ENCODE measurements at places on chromosomes 7 and 10.

GRCh38 chr10:85612378-85612775 is 754.2 kb downstream of the GRID1 start:
- DNase-seq: no peak

- DNase-seq: no peak
Observed at GRCh38 chr10:113177936-113178335, 227.9 kb downstream of the TCF7L2 start.

DNA sequence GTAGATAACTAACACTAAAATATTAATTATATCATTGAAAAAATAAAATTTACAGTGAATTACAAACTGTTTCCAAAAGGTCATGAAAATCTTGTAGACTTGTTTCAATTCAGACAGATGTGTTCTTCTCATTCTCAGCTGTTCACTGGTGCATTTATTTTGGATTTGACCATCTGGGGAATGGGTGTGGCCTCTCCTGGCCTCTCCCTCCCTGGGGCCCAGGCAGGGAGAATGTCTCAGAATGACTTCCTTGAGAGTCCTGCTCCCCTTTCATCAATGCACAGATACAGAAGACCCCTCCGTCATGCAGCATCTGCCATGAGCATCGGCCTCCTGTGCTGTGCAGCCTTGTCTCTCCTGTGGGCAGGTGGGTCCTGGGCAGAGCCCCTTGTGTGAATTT is 192.8 kb upstream of the PRSS58 start:
- DNase-seq: no peak

- DNase-seq: no peak
Observed at GRCh38 chr10:132498562-132499366, 38.8 kb upstream of the INPP5A start.

DNA sequence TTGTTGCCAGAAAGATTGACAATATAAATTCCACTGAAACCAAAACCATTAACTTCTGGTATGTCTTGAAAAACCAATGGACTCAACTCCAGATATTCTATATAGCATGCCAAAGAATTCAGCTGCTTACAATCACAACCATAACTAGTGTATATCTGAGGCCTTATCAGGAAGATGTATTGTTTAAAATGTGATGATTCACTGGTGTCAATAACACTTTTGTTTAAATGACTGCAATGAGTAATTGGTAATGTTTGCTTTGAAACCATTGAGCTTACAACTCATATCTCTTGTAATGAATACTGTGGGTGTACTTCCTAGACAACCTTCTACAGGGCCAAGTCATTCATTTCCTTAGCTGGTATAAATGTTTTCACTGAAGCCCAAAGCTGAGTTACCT is 727.9 kb upstream of the KCND2 start:
- DNase-seq: no peak
